Cortex of kidney (tissue), 1 donor: ENCODE measurements at places on chromosomes 7 and 10.

DNA sequence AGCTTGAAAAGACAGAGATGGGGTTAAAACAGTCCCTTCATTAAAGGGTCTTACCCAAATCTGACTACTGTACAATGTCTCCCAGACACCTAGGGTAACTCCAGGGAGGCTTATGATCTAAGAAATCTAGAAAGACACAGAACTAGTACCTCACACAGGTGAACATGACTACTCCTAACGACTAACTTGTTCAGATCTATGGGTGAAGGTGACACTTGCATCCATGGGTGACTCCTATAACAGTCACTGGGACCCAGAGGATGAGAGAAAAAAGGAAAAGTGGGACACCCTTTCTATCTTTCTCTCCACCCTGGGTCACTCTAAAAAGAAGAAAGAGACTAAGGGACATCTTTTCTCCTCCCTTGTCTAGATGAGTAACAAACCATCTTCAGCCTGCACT lies 19.2 kb downstream of the AKR1C8 start:
- DNase-seq: no peak

- DNase-seq: no peak
Observed at GRCh38 chr7:27185013-27185853, at the start of gene HOXA11. HOXA11 (minus strand) TSS chr7:27185232; CDS start chr7:27185144, 88 bp downstream.

GRCh38 chr10:4813496-4813895 lies 12.5 kb upstream of the AKR1E2 start:
- DNase-seq: no peak

DNA sequence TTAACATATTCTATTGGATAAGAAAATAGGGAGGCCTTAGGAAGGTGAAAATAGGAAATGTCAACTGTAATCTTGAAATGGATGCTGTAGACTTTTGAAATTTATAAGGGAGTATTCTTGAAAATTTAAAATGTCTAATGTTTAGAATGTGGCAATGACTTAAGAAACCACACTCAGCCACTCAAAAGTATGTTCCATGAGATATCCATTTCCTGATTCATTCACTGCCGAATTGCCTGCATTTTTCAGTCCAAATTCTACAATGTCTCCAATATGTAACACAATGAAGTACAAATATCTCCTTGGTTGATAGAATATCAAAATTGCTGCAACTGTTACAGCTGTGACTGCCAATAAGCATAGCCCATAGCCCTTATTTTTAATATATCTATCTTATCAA lies 25.9 kb downstream of the PRKG1 start:
- no peak for DNase-seq

DNA sequence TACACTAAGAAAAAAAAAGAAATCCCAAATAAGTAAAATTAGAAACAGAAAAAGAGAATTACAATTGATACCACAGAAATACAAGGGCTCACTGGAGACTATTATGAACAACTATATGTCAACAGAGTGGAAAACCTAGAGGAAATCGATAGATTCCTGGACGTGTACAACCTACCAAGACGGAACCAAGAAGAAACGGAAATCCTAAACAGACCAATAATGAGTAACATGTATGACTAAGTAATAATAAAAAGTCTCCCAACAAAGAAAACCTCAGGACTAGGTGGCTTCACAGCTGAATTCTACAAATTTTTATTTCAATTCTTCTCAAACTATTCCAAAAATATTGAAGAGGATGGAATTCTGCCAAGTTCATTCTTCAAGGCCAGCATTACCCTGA lies 13.9 kb downstream of the DIP2C start:
- no peak for DNase-seq

GRCh38 chr7:131014906-131015656 lies 281.1 kb upstream of the KLF14 start:
- DNase-seq: no peak

DNA sequence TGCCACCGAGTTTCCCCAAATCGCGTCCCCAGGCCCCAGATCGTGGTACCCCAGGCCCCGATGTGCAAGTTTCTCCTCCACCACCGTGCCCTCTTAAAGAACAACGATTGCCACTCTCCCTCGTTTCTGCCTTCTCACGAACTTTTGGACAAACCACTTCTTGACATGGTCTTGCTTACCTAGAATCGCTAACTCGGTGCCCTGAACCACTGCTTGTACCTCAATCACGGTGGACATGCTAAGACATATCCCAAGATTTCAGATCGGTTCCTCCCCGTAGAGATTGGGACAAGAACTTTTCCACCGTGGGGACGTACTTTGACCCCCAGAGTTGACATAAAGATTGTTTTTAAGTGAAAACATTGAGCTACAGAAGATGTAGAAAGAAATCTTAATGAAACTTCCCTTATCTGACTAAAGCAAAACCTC lies 477 bp upstream of the ZC3HAV1 start:
- DNase-seq: no peak

DNA sequence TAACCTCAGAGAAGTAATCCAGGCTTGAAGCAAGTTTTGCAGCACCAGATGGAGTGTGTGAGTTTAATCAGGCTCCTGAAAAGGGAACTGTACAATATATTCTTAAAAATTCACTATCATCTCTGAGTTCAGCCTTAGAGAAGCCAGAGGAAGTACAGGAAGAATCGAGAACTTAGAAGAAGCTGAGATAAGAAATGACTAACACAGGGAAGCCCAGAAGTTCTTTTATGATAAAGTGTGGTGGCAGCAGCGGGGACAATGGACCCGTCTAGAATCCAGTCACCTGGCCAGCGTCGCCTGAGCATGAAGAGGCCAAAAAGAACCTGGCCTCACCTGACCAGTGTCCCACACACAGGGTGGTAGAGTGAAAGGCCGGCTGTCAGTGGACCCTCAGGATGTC lies 161.0 kb downstream of the USP6NL start:
- no peak for DNase-seq

DNA sequence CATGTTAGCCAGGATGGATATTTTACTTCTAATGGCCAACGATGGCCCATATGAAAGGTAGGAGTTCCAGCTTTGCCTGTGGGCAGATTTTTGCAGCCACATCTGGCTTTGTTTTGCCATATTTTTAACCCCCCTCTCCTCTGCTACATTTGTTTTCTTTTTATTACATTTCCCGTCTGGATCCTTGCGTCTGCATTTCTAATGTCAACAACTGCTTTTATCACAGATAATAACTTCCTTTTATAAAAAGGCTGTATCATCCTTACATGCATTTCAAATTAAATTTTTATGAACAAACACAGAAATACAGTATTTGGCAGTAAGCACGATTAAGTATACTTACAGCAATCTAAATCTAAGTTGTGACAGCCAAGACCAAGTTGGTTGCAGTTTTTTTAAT lies 156.0 kb downstream of the BAMBI start:
- DNase-seq: no peak

GRCh38 chr10:119522747-119523426 lies 19.6 kb downstream of the RGS10 start:
- no peak for DNase-seq

DNA sequence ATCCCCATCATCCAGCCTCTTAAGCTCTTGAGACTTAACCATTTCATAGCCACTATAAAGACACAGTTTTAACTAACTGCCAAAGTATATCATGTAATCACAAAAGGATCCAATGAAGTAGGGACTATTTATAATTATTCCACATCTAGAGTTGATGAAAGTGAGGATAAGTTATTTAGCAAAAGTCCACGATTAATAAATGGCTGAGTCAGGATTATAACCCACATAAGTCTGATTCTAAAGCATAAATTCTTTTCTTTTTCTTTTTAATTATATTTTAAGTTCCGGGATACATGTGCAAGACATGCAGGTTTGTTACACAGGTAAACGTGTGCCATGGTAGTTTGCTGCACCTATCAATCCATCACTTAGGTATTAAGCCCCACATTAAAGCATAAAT lies 166.1 kb downstream of the PPP1R3A start:
- no peak for DNase-seq

DNA sequence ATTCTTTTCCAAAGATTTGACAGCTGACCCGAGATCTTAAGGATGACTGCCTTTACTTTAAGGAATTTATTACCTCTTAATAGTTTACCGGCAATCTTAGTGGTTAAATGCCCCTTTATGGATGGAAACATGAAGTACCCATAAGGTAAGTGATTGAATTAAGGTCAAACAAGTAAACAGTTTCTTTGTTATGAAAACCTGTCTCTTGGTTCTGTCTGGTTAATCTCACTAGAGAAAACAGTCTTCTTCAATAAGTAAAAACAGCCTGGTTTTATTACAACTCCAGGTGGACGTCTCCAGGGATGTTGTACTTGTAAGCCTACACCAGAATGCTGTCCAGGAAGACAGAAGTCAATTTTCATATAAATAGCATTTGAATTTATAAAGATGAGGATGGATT lies 161.8 kb upstream of the MTPN start:
- no peak for DNase-seq

- DNase-seq: no peak
Observed at GRCh38 chr7:64314566-64314965, 805 bp downstream of the ZNF736 start.

GRCh38 chr7:20799566-20800366 lies 13.1 kb upstream of the SP8 start:
- no peak for DNase-seq

GRCh38 chr10:125442856-125443540 lies 240.0 kb downstream of the TEX36 start:
- no peak for DNase-seq

- no peak for DNase-seq
Observed at GRCh38 chr7:154858836-154859537, 143.9 kb downstream of the PAXIP1 start.

- DNase-seq: no peak
Observed at GRCh38 chr7:93160410-93160809, 12.2 kb upstream of the SAMD9L start.

DNA sequence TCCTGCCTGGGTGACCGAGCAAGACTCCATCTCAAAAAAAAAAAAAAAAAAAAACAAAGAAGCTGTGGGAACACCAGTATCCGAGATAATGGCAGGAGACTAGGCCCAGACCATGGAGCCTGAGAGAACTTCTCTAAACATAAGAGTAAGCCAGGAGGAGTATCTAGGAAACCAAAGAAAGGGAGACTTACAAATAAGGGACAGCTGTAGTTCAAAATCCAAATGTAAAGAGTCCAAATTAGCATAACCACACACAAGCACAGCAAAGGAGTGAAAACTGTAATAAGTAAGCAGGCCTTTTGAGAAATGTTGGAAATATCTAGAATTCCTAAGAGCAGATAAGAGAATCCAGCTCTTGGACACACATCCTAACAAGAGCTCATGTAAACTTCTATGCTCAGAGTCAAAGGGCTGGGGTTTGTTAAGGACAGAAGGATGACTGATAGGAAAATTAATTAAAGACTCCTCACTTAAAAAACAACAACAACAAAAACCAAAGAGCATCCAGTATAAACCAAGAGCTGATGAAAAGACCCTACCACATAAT lies 15.8 kb downstream of the ZNF25 start:
- DNase-seq: no peak

DNA sequence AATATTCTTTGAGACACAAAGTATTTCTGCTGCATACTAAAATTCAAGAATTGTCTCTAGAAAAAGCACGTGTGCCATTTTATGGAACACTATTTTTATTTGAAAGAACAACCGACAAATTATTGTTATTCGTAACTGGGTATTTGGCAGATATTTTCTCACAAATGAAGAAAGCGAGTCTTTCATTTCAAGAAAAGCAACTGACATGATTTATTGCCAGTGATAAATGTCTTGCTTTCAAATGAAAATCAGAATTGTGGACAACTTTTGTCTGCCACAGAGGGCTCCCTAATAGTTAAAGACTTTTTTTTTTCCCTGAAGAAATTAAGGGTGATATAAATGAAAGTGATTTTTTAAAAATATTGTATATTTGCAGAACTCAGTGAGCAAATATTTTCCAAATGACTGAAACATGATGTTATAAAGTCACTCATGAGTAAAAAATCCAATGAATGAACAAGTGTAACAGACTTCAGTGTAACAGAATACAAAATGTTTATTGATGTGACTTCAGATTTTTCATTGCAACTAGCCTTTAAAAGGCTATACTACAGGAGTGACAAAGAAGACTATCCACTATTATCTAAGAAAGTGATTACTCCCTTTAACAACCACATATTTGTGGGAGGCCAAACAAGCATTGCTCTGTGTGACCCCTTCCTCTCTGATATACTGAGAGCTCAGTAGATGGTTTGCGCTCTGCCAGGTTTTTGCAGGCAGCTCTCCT lies 49.0 kb upstream of the SEMA3E start:
- DNase-seq: no peak

- DNase-seq: no peak
Observed at GRCh38 chr10:54708021-54708420, 93.0 kb downstream of the PCDH15 start.

- no peak for DNase-seq
Observed at GRCh38 chr10:22712211-22712955, 2.0 kb downstream of the PIP4K2A start.

DNA sequence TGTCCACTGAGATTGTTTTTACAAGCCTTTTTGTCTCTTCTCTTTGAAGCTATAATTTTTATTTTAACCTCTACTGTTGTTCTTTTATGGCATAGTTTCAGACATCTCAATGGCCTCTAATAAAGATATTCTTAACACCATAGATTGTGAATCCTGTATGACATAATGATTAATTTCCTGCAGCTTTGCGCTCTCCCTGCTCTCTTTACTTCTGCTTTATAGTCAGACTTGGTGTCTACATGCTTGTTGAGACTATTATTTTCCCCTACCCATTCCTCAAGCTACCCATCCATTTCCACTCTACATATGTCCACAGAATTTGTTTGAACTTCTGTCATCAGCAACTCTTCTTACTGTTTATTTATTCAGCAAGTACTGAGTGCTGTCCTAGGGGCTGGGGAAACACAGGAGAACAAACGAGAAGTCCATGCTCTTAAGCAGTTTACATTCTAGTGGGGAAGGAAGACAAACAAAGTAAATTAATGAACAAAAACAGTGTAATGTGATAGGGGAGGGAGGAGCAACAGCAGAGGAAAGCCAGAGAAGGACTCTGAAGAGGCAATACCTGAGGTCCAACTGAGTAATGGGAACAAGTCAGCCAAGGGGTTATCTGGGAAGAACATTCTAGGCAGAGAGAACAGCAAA lies 110.1 kb downstream of the CDK14 start:
- no peak for DNase-seq

DNA sequence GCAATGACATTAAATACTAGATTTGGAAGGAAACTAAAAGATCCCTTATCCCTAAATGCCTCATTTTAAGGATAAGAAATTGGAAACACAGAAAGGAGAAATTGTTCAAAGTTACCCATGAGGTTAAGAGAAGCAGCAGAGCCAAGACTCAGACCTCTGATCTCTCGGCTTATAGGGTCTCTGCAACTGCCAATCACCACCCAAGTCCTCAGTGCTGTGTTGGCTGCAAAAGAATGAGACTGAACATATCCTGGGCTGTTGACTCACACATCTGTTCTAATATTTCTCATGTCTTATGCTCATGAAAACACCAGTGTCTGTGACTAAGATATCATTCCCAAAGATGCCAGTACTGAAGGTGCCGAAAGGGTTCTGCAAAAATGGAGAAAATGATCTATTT lies 153.3 kb downstream of the XPNPEP1 start:
- no peak for DNase-seq

GRCh38 chr7:115005953-115006352 lies 84.1 kb downstream of the MDFIC start:
- DNase-seq: no peak

GRCh38 chr7:1085910-1086421 lies 1.9 kb upstream of the GPER1 start:
- no peak for DNase-seq

- no peak for DNase-seq
Observed at GRCh38 chr10:30987463-30987862, 44.2 kb downstream of the ZNF438 start.

GRCh38 chr10:79155301-79156081 lies 86.7 kb downstream of the ZMIZ1 start:
- DNase-seq: no peak
